ENCODE measurements at places on chromosomes 1 and 21. TPM values are rescaled to one million over a fixed set of nuclear protein-coding genes. Genes with fewer than 3 reads are reported as not detected.

Gene EXO1
- total RNA-seq, result 2.5 TPM

Gene OR2T35
- total RNA-seq, result not detected

Gene USH2A
- total RNA-seq, result 0.11 TPM

Gene TAL1
- total RNA-seq, result 9.6 TPM
